Stimulated activated CD4-positive, alpha-beta T cell treated with anti-CD3 and anti-CD28 coated beads, Interleukin-4, amount 100 ng/mL, for 1 hour (primary cell): ENCODE measurements at places on chromosomes 7 and 10.

- no peak for DNase-seq
Measured at GRCh38 chr10:101287997-101288635, 58.9 kb upstream of the LBX1 start.

- DNase-seq: no peak
Measured at GRCh38 chr10:75424571-75424970, 6.9 kb upstream of the LRMDA start.

DNA sequence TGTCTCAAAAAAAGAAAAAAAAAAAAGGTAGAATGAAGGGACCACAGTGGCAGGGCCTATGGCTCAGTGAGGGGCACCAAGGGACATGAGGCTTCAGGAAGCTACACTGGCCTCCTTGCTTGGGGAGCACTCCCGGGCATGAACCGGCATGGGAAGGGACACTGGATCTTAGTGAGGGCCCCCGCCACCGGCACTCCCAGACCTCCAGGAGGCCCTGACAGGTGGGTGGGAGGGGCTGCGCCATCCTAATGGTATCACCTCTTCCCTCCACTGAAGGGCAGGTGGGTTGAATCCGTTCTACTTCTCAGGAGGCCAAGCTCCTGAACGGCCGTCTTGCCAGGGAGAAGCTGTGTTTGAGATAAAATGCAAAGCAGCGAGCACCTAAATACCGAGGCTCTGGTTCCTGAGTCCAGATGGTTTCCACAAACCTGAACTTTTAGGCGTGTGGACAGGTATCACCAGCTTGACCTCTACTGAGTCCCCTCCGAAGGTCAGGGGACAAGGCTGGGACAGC, 69.8 kb downstream of the C10orf143 start:
- no peak for DNase-seq

DNA sequence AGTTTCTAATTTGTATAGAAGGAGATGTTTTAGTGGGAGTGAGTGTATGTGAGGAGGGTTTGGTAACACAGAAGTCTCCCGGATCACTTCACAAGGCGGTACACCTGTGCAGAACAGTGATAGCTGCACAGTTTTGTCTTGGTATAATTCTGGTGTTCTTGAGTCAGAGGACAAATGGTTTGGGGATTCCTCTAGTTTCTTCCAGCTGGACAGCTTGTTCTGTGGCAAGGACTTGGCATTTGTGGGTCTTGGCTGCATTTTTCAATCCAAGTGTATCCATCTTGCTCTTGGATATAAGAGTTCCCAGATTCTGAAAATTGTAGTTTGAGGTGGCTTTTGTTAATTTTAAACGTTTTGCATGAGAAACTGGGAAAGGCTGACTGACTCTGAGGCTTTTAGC, 135.7 kb downstream of the AHR start:
- no peak for DNase-seq

DNA sequence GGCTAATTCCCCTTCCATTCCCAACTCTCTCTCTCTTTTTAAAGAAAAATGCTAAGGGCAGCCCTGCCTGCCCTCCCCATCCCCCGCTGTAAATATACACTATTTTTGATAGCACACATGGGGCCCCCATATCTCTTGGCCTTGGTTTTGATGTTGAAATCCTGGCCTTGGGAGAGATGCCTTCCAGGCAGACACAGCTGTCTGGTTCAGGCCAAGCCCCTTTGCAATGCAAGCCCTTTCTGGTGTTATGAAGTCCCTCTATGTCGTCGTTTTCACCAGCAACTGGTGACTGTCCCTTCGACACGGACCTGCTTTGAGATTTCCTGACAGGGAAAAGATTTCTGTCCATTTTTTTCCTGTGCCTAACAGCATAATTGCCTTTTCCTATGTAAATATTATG, 3.0 kb downstream of the ADRA2A start:
- DNase-seq: no peak

DNA sequence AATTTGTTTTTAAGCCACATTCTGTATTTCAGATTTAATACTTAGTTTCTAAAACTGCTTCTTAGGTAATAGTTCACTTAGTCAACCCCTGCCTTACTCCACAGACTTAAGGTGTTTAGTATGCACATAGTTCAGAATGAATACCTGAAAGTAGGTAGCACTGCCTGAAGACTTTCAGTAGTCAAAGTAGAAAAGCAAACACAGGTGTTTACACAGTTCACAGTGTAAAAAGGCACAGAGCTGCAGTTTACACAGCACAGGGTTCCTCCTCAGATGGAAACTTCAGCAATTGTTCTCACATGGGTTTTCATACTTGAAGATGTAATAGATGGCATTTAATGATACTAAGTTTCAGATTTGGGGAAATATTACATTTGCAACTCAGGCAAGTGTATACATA, 3.1 kb upstream of the PKD1L1 start:
- no peak for DNase-seq

GRCh38 chr10:121426307-121426706, 171.9 kb downstream of the FGFR2 start:
- no peak for DNase-seq

DNA sequence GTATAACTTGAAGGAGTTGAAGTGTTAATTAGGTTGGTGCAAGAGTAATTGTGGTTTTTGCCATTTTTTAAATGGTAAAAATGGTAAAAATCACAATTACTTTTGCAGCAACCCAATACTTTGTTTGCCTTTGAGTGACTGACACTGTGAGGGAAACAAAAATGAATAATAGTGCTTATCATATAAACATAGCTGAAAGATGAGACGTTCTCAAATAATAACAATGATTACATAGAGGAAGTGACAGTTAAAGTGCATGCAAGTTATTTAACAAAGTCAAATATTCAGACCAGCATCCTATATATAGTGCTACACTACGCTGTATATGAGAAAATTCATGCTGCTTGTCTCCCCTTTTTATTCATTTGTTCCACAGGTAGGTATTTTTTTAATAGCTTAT, 4.7 kb upstream of the HBP1 start:
- DNase-seq: no peak

DNA sequence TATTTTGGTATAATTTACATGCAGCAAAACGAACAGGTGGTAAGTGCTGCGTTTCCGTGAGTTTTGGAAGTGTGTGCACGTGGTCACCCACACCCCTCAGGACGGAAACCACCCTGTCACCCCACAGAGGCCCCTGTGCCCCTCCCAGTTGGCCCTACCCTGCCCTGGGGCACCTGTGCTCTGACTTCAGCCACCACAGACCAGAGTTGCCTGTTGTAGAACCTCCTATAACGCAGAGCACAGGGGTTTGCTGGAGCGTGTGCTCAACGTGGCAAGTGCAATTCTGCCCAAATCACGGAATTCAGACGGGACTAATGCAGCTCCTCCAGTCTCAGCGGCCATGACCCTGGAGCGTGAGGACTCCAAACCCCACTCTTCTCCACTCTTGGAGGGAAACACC, 9.6 kb upstream of the CFAP46 start:
- no peak for DNase-seq

GRCh38 chr7:31098642-31099360, 46.7 kb downstream of the ADCYAP1R1 start:
- no peak for DNase-seq

GRCh38 chr10:18204039-18204835, 64.0 kb downstream of the CACNB2 start:
- DNase-seq: no peak

- no peak for DNase-seq
Measured at GRCh38 chr7:37713613-37714012, 30.0 kb downstream of the GPR141 start.

DNA sequence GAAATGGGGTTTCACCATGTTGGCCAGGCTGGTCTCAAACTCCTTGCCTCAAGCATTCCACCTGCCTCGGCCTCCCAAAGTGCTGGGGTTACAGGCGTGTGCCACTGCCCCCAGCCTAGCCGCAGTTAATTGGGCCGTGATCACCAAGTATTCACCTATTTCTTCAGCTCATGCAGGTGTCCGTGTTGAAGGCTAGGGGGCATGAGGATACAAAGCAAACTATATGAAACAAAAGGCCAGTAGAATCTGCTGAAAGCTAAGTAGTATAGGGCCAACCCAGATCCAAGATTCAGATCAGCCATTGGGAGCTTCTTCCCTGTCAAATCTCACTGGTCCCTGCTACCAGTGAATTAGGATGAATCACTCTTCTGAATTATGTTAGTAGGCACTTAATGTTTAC, 73.4 kb downstream of the LRRC4 start:
- no peak for DNase-seq
